Cardiac septum (tissue), 1 donor: ENCODE measurements at places on chromosomes 7 and 10. TPM values are rescaled to one million over a fixed set of nuclear protein-coding genes. Genes with fewer than 3 reads are reported as not detected.

DNA sequence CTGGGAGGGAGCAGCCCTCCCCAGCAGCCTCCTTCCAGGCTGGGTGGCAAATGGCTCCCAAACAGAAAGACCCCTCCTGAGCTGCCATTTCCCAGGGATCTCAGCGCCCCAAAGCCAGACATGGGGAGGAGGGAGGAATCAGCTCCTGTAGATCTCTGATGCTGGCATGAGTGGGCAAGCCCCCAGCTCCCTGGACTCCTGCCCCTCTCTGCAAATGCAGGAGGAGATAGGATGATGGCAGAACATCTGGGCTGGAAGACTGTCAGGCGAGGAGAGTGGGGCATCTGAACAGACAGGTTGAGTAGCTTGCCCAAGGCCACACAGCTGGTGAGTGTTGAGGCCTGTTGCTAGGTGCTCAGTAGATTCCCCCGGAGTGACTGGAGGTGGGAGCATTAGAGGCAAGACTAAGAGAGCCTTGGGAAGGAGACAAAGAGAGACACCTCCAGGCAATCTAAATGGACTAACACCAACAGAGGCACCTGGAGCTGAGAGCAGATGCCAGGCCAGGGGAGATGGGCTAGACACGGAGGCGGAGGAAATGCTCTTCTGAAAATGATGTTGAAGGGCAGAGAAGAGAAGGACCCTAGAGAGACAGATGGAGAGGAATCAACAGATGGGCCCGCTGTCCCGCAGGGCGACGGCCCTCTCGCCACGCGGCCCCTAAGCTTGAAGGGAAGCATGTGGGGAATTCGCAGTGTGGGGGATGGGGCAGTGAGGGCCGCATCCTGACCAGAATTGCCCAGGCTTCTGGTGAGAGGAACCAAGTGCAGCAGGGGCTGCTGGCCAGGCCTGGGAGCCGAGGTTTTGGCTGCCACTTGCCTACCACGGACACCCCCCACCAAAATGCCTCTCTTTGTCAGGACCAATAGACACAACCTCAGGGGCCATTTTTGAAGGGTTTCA, 84.8 kb upstream of the LRRC4 start:
- no peak for DNase-seq

GRCh38 chr10:50318129-50318528, 66.8 kb upstream of the ASAH2 start:
- no peak for DNase-seq

The KCNIP2 gene
- 14.9 TPM for total RNA-seq

DNA sequence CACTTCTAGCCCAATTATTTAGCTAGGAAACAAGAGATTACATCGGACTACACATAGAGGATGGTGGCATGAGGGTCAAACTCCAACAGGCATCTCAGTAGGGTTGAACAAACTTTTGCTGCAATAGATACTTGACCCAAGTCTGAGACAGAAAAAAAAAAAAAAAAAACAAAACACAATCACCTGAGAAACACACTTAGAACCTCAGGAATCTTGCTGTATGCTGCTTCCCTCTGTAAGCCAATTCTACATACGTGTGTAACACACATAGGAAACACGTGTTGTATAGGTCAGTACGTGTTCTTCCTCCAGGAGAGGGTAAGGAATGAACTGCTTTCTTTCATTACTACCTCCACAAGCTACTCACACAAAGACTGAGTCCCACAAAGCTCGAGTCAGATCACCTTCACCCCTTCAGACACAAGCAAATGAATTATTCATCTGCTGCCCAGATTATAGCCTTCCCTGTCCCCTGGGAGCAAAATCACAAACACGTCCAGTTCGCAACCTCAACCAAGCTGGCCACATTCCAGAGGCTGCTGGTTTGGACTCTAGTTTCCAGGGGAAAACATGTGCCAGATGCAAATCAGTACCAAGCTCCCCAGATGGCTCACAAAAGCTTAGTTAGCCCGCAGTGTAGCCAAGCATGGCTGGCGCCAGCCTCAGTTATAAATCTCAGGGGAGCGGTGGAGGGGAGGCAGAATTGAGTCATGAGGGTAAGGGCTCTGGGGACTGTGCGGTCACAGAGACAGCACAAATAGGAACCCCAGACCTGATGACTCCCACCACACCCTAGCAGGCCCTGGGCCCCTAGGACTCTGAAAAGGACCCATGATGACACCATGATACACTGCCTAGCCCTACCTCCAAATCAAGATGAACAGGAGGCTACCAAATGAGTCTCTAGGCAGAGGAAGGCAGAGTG, 15.1 kb downstream of the PSAP start:
- no peak for DNase-seq

DNA sequence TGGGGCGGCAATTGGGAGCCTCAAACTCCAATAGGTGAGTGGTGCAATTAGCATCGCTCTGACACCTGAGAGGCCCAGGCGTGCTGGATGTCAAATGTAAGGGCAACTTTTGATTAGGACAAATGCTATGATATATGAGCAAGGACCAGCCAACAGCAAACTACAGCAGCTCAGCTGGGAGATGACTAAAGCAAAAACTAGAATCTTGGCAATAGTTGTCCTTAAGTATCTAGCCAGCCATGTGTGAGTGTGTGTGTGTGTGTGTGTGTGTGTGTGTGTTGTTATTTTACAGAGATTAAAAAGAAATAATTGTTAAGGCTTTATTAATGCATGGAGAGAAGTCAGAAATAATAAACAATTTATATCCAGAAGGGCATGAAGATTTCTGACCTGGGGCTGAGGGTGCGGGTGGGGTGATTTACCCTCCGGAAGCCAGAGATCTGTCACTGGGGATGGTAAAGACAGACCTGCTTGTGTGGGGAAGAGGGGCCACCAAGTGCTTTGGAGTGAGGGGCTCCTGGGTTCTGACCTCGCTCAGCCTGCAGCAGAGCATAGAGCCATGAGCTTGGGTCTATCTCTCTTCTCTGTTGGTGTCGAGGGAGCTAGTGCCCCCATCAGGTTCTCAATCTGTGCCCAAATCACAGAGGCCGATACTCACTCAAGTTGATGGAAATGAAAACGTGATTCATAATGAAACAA, 77.3 kb downstream of the EMX2 start:
- no peak for DNase-seq

- no peak for DNase-seq
Measured at GRCh38 chr7:111438369-111439289, 123.7 kb downstream of the IMMP2L start.
